ENCODE measurements at places on chromosomes 11 and 22. TPM values are rescaled to one million over a fixed set of nuclear protein-coding genes. Genes with fewer than 3 reads are reported as not detected.

The FAM180B gene
- total RNA-seq, result not detected

The TMEM86A gene
- total RNA-seq, result 0.92 TPM

DNA sequence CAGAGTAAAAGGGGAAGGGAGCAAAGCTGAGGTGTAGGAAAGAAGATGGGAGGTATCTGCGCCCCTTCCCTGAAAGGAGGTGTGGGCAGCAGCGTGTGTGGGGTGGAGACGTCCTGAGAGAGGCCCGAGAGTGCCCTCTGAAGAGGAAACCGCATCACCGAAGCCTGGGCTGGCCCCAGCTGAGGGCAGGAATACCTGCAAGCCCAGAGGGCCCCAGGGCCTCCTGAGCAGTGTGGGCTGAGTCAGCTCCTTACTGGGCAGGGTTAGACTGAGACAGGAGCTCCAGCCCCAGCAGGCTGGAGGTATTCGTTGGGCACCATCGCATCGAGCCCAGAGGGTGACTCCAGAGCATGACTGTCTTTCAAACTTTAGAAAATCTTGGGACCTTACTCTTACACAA, 534.0 kb upstream of the B3GAT1 start:
- no peak for DNase-seq

GRCh38 chr22:23110922-23111527, 30.8 kb downstream of the RSPH14 start:
- DNase-seq, result no peak

The RNF121 gene
- total RNA-seq, result 86.8 TPM
